ENCODE measurements at places on chromosomes 4 and X. TPM values are rescaled to one million over a fixed set of nuclear protein-coding genes. Genes with fewer than 3 reads are reported as not detected.

RPL9 gene
- total RNA-seq = 2,178 TPM

MAGEA12 gene
- not detected for total RNA-seq

SMIM20 gene
- 26.0 TPM for total RNA-seq

OTUD5 gene
- total RNA-seq = 83.4 TPM

SUPT20HL1 gene
- total RNA-seq = not detected

FHDC1 gene
- total RNA-seq = 0.07 TPM

MGARP gene
- not detected for total RNA-seq

YIPF6 gene
- 24.2 TPM for total RNA-seq

BRS3 gene
- total RNA-seq = not detected

ABHD18 gene
- 18.9 TPM for total RNA-seq

DNA sequence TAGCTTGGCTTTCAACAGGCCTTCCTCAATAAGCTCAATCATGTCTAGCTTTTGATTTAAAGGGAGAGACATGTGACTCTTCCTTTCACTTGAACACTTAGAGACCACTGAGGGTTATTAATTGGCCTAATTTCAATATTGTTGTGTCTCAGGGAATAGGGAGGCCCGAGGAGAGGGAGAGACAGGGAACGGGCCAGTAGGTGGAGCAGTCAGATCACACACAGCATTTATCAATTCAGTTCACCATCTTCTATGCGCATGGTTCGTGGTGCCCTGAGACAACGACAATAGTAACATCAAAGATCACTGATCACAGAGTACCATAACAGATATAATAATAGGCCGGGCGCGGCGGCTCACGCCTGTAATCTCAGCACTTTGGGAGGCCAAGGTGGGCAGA is 17.8 kb downstream of the ZNF81 start:
- no peak overlapping the region for H3K4me3 ChIP-seq
- H3K4me1 ChIP-seq = no peaks in the 10 kb centered on the region
- H3K27ac ChIP-seq = no peak overlapping the region
- peaks cover 10% of the 10 kb centered on the region for H3K36me3 ChIP-seq
- peak; percentile 22 for DNase-seq

DNA sequence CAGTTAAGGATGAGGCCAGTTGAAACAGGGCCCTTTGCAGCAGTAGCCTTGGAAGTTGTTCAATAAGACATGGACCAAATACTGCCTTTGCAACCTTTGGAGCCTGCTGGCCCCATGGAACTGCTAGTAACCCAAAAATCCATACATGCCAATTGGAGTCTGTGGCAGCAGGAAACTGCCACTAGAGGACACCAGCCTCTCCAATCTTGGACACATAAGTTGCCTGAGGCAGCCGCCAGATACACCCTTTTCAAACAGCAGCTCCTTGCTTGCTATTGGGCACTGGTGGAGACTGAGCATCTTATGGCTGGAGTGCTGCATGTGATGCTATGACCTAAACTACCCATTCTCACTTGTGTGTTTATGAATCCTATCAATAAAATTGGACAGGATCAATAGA is 14.8 kb upstream of the LAP3 start:
- H3K4me3 ChIP-seq = no peak overlapping the region
- H3K36me3 ChIP-seq = no peaks in the 10 kb centered on the region
- no peaks in the 10 kb centered on the region for H3K27me3 ChIP-seq
- no peak for DNase-seq
- no peaks in the 10 kb centered on the region for H3K4me1 ChIP-seq

GRCh38 chr4:10104211-10104990 is 12.2 kb downstream of the WDR1 start:
- peaks cover 98% of the 10 kb centered on the region for H3K4me1 ChIP-seq
- DNase-seq = peak; percentile 38
- H3K4me3 ChIP-seq = peak overlapping the region; percentile 41
- H3K27me3 ChIP-seq = no peaks in the 10 kb centered on the region
- H3K27ac ChIP-seq = peak overlapping the region; percentile 86

DNA sequence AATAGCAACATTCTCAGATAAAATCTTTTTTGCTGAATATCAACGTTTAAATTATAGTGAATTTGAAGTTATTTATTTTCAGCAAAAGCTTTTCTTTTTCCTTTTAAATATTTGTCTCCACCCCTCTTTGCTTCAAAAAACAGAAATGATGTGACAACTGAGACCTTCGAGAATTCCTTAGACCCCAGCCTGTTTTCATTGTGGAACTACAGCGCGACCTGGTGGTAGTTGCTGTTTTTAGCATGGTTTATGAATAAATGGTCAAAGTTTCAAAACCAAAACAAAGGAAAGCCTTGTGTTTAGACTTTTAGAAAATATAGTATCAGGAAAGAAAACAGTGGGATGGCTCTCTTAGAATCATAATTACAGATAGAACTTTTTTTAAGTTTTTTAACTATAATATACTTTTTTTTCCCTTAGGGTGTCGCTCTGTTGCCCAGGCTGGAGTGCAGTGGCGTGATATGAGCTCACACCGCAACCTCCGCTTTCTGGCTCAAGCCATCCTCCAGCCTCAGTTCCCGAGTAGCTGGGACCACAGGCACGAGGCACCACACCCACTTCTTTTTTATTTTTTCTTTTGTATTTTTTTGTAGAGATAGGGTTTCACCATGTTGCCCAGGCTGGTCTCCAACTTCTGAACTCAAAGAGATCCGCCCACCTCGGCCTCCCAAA is 26.8 kb upstream of the TMEM184C start:
- H3K4me1 ChIP-seq = peaks cover 2% of the 10 kb centered on the region
- DNase-seq = peak; percentile 60
- H3K4me3 ChIP-seq = no peak overlapping the region
- no peak overlapping the region for H3K27ac ChIP-seq
- H3K27me3 ChIP-seq = peaks cover 5% of the 10 kb centered on the region

DNA sequence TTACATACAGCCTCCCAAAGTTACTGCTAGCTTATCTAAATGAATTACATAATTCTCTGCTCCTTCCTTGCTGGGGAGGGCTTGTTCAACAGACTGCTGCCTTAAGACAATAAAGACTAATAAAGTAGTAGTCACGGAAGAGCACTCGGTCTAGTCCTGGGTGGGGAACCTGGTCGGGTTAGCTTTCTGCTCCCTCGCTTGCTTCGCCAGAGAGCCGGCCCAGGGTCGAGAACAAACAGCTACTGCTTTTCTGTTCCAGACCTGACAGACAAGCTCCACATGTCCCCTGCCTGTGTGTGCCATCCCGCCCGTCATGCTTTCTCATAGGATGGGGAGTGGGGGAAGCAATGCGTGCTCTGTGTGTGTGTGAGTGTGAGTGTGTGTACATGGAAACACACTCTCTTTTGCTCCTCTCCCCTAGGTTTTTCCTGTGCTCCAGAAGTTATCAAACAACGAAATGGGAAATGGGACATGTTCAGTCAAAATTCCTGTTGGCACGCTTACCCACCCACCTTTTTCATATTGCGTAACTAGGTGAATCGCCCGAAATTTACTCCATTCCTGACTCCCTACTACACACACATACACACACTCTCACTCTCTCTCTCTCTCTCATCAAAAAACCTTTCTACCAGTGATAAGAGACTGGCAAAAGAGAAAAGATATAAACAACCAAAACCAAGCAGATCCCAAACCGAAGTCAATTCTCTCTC is 1.3 kb downstream of the NPY1R start:
- no peak overlapping the region for H3K27ac ChIP-seq
- peaks cover 14% of the 10 kb centered on the region for H3K4me1 ChIP-seq
- no peaks in the 10 kb centered on the region for H3K36me3 ChIP-seq
- peaks cover 41% of the 10 kb centered on the region for H3K27me3 ChIP-seq
- no peak for DNase-seq
- no peak overlapping the region for H3K4me3 ChIP-seq

DNA sequence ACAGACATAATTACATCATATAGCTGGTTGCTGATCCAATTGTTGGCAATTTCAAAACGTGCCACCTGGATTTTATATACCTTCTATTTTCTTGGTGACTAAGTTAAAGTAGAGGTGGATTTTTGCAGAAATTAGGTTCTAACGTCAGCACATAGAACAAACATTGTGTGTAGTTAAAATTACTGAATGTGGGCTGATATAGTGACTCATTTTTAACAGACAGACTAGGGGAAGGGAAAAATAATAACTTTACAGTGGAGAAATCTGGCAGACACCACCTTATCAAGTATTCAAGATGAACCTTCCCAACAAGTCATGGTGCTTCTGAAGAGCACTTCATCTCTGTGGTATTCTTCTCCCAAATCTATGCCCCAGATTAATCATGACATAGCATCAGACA is 134.5 kb downstream of the UCHL1 start:
- H3K36me3 ChIP-seq = no peaks in the 10 kb centered on the region
- no peaks in the 10 kb centered on the region for H3K4me1 ChIP-seq
- no peak overlapping the region for H3K4me3 ChIP-seq
- DNase-seq = no peak
- no peaks in the 10 kb centered on the region for H3K27me3 ChIP-seq
- H3K27ac ChIP-seq = no peak overlapping the region

- H3K4me3 ChIP-seq = no peak overlapping the region
- H3K36me3 ChIP-seq = peaks cover 33% of the 10 kb centered on the region
- peaks cover 36% of the 10 kb centered on the region for H3K4me1 ChIP-seq
Measured at GRCh38 chr4:76195326-76195725, 18.3 kb downstream of the SCARB2 start.

- H3K4me3 ChIP-seq = no peak overlapping the region
- no peaks in the 10 kb centered on the region for H3K4me1 ChIP-seq
- H3K36me3 ChIP-seq = no peaks in the 10 kb centered on the region
- DNase-seq = no peak
- no peak overlapping the region for H3K27ac ChIP-seq
Measured at GRCh38 chr4:139243448-139244365, 36.3 kb downstream of the MGARP start.

- DNase-seq = peak; percentile 52
- peak overlapping the region; percentile 78 for H3K4me3 ChIP-seq
- H3K27ac ChIP-seq = peak overlapping the region; percentile 94
- H3K27me3 ChIP-seq = no peaks in the 10 kb centered on the region
- no peaks in the 10 kb centered on the region for H3K36me3 ChIP-seq
Measured at GRCh38 chr4:40316333-40316781, 18.8 kb upstream of the CHRNA9 start.

DNA sequence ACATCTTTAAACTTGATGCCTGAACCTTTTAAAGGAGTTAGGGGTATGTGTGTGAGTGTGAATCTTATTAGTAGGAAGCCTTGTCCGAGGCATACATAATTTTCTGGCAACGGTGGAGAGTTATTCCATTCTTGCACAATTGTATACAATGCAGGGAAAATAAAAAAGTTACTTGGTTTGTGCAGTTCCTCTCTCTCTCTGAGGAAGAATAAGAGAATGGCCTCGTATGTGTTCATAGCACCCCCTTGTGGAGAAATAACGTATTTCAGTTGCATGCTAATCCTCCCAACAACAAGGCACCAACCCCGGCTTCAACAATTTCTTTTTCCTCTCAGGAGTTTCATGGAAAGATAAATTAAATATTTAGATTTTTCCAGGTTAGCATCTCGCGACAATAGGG is 33.7 kb upstream of the FGF13 start:
- no peak overlapping the region for H3K27ac ChIP-seq
- DNase-seq = no peak
- no peaks in the 10 kb centered on the region for H3K4me1 ChIP-seq

DNA sequence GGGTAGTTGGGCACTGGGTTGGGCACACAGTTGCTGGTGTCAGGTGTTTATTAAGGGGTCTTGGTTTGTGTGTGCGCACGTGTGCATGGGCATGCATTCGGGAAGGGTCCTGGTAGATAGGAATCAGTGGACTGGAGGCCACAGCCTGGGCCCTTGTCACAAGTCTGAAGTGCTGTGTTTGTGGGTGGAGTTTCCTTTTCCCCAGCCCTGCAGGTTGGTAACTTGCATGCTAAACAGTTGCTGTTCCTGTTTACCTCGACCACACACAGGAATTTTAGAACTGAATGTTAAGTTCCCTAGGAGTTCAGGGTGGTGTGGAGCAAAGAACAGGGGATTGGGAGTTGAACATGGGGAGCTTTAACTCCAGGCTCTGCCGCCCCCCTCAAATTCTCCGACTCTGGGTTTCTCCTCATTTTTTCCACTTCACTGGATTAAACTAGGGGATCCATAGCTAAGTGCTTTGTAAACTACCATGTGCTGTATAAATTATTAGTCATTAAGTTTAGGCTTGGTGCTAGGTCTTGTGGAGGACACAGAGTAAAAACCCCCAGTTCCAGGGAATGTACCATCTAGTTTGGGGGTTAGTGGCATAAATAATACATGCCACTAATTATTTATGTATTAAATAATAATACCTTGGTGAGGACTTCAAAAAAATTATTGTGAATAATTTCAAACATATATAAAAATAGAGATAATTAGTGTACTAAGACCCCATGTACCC is 49.0 kb downstream of the STARD8 start:
- no peak overlapping the region for H3K4me3 ChIP-seq
- H3K36me3 ChIP-seq = no peaks in the 10 kb centered on the region
- H3K4me1 ChIP-seq = peaks cover 6% of the 10 kb centered on the region
- H3K27ac ChIP-seq = no peak overlapping the region
- no peak for DNase-seq

DNA sequence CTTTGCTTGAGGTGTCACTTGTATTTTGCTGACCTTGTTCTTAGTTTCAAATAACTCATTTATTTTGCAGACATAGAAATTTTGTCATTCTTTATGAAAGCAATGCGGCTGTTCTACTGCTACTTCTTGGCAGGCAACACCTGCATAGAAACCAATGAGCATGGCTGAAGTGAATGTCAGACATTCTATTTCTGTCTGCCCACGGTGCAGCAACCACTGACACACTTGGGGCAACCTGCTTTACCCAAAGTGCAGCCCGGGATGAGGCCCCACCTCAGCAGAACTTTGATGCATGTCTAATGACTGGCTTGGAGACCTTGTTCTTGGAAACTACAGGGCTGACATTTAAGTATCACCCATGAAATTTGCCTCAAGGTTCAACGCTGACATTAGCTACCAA is 93.6 kb downstream of the RBM47 start:
- no peak overlapping the region for H3K27ac ChIP-seq
- H3K4me3 ChIP-seq = no peak overlapping the region
- H3K4me1 ChIP-seq = peaks cover 6% of the 10 kb centered on the region

DNA sequence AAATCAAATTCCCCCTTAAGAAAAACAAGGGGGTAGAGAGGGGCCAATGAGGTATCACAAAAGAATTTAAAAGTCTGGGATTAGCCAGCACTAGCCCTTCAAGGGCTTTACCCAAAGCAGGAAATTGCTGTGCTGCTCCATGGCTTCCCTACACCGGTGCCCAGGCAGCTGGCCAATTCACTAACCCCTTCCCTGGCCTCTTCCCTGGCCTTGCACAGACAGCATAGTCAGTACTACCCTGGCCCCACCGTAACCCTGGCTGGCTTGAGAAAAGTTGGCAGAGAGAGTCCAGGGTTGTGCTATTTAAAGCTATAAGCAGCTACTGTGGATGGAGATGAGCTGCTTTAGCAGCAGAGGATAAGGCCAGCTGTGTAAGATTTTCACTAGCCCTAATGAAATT is 43.1 kb downstream of the ADAMTS3 start:
- H3K4me1 ChIP-seq = no peaks in the 10 kb centered on the region
- no peak overlapping the region for H3K27ac ChIP-seq
- no peak overlapping the region for H3K4me3 ChIP-seq

DNA sequence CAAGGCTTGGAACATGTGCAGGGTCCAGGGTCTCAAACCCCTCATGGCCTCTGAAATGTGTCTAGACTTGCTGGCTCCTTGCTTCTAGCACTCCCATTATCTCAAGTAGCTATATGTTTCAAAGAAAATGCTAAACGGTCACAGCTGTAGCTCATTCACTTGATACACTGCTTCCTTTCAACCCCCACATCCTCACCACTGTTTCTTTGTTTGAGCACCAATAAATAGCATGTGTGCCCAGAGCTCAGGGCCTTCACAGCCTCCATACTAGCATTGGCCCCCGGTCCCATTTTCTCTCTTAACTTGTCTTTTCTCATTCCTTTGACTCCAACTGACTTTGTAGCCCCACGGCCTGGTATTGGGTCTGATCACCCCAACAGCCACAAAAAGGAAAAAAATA is 801.8 kb downstream of the STIM2 start:
- no peak overlapping the region for H3K4me3 ChIP-seq
- no peak for DNase-seq
- H3K27me3 ChIP-seq = no peaks in the 10 kb centered on the region
- H3K27ac ChIP-seq = no peak overlapping the region
